ENCODE measurements at places on chromosomes 5 and 9.

DNA sequence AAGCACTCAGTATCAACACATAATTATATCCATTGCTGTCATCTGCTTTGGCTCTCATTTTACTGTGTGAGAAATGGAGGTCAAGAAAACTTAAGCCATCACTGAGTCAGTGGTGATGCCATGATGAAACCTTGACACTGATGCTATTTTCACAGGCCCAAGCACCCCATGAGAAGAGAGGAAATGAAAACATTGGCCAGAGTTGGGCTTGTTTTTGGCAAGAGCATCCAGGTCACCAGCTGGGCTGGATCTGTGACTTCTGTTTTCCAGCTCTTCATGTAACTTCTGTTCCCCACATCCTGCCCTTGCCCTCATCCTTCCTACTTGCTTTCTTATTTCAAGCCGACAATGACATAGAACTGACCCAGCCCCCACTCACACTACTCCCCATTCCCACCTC is 10.0 kb downstream of the LCP2 start:
- no peak for DNase-seq

- DNase-seq, result no peak
Observed at GRCh38 chr5:142115937-142116614, 7.5 kb downstream of the NDFIP1 start.

DNA sequence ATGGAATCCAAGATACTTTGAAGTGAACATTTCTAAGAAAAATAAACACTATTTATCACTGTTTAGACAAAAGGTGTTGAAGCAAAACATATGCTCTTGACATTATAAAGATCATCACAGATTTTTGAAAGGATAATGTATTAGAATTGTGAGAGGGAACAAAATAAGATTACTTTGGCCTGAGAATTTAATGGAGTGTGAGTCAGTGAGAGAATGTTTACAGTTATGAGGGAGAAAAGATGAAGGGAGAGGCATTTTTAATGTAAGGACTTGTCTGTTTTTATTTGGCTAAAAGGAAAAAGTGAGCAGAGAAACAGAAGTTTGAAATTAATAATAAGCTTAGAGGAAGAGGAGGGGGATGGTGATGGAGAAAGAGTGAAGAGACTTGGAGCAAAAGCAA is 1010.1 kb downstream of the EFNA5 start:
- DNase-seq, result no peak

DNA sequence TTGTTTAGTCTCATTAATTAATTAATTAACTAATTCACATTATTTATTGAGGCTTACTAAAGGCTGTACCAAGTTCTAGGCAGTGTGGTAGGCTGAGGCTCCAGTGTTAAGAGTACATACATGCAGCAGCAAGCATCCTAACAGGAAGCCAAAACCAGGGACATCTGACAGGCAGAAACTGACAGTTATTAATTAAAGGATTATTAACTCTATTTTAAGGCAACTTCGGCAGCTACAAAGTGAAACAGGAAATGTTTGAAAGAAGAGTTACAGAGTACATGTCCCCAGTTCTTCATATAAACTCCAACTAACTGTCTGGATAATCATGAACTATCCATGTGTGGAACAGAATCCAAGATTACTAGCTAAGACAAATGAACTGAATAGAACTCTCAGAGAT is 39.3 kb upstream of the GABRB2 start:
- no peak for DNase-seq

DNA sequence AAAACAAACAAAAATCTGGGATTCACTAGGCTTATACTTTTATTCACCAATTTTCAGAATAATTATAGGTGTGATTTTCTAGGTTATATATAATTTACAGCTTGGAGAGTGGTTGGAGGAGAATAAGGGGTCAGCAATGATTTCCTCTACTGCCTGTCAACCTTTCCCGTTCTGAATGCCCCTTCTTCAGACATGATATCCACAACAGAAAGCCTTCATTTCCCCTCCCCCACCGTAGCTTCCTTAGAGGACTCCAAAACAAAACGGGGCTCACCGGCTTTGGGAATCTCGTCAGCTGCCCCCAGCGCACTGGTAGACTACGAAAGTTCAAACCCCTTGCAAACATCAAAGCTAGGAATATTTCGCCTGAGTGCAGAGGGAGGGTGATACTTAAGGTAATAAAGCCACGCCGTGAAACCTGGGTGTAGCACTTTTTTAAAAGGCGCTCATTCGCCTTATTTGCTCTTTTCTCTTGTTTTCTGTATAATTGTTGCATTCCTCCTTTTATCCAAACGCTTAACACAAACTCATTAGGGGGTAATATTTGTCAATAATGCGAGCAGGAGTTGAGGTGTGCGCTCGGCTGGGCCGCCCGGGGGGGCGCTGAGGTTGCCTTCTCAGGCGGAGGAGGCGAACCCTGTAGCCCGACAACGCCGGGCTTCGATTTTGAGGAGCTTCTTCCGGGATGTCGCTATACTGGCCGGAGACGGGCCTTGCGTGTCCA is 2.4 kb downstream of the OTP start:
- DNase-seq, result no peak

DNA sequence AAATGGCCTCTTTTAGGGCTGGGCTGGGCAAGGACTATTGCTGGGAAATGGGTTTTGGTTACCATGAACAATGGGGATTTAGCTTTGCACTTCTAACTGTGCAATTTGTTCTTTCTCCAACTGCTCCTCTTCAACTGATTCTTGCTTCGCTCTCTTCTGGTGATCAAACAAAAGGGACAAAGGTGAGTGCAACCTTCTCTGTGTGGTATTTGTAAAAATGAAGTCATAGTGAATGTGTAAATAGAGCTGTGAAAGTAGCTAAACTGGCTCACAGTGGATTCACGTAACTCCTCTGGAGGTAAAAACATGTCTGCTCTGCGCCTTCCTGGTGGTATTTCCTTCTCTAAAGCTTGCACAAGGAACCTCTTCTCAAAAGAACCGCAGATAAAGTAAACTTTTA is 20.9 kb upstream of the SPINK14 start:
- no peak for DNase-seq

DNA sequence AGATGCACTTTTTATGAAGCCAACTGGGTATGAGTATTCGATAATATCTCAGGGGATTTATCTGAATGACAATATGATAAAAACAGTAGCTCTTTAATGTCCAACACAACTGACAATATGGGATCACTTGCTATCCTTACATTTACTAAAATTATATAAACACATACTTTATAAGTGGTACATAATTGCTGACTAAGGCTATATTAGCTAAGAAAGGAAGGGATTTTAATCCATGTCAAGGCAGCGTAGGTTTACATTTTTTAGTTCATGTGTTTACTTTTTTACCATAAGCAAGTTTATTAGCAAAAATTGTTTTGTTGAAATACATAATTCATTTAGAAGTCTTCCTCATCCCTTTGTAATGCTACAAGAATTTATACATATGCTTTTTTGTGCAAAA is 796.2 kb downstream of the TLE1 start:
- DNase-seq, result no peak

DNA sequence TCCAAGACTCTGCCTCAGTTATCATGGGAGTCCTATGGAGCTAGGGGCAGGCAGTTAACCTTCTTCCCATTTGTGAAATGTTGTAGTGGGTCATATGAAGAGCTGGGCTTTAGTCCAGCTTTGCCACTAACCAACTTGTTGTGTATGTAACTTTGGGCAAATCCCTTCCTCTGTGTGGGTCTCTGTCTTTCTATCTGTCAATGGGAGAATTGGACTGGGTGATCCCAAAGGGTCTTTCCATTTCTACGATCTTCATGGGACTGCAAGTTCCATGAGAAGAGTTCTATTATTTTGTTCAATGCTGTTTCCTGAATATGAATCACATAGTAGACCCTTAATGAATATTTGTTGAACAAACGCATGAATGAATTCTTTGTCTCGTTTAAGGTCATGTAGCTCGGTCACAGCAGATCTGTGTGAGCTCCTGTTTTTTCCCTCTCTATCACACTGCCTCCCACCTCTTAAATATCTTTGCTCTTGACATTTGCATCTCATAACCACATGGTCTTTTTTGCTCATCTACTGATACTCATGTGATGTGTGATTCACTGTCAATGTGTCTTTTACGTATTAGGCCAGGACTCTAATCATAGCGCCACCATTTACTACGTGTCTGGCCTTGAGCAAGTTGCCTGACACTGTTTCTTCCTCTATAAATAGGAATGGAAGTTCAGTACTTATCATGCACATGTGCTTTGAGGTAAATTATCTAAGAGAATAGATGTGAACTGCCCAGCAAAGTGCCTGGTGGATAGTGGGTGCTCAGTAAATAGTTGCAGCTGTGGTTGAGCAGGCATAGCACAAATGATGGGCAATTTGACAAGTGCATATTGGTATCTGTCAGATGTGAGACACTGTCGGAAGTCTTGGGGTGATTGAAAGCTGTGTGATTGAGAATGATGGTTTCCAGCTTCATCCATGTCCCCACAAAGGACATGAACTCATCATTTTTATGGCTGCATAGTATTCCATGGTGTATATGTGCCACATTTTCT is 37.4 kb downstream of the PTTG1 start:
- no peak for DNase-seq

DNA sequence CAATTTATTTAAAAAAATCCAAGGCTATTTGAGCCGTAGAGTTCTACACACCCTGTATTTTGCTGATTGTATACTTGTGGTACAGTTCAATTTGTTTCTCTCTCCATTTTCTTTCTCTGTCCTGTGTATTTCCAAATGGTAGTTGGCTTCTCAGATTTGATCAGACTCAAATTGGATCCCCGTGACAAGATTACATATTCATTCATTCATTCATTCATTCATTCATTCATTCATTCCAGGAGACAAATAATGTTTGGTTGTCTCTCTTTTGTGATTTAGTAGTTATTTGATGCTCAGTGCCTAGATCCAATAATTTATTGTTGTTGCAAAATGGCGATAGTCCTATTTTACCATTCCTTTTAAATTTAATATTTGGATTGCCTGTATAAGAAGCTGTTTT is 292.8 kb upstream of the RIOK2 start:
- no peak for DNase-seq

- no peak for DNase-seq
Observed at GRCh38 chr9:73143711-73144328, 7.8 kb upstream of the ANXA1 start.

- DNase-seq, result no peak
Observed at GRCh38 chr5:7209658-7210057, 186.3 kb upstream of the ADCY2 start.

DNA sequence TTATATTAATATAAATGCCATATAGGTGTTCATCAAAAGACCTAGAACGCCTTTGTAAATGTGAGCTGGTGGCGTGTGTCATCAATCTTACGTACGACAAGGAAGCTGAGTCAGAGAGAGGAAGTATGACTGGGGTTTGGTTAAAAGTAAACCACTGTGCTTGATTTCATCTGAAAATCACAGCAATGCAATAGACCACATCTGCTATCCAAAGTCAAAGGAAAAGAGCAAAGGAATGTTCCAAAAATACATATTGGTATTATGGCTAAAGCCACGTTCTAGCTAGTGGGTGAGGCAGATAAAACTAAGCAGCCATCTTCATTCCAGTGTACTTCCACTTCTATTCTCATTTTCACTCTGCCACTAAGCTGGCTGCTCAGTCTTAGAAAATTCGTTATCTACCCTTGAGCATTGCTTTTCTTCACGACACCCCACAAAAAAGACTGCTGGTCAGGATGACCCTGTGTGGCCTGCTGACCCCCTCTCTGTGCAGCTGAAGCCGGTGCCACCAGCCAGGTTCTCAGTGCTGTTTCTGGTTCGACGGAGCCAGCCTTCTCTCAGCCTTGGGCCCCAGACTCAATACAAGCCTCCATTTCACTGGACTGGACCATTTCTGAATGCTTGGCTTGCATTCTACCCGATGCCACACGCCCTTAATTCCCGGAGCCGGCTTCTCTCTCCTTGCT is 23.8 kb downstream of the SHC3 start:
- no peak for DNase-seq

GRCh38 chr5:83375049-83375745 is 96.3 kb upstream of the VCAN start:
- DNase-seq, result no peak

- no peak for DNase-seq
Observed at GRCh38 chr5:25850581-25850980, 1187.8 kb downstream of the CDH9 start.

DNA sequence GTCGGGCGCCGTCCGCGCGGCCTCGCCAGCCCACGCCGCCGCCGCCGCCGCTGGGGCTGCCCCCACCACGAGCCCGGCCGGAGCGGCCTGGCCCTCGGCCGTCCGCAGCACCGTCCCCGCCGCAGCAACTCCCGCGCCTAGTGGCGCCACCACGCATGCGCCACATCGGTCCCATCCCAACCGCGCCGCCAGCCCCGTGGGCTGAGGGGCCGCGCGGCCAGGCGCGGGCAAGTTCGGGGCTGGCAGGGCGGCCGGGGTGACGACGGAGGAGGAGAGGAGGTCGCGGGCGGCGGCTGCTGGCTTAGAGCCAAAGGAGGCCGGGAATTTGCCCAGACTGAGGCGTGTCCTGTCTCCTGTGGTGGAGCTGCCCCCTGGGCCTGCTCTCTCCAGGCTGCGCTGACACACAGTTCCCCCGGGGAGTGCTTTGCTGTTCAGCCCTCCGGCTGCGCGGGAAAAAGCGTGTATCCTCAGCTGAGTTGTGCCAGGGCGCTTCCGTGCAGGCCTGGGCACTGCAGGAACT is at the start of gene TUSC1:
Gene TUSC1 (minus strand): TSS at position 298 of the 520 bp plus-strand sequence. CDS start 132 bp downstream, at position 166.
- peak; percentile 4 for DNase-seq

DNA sequence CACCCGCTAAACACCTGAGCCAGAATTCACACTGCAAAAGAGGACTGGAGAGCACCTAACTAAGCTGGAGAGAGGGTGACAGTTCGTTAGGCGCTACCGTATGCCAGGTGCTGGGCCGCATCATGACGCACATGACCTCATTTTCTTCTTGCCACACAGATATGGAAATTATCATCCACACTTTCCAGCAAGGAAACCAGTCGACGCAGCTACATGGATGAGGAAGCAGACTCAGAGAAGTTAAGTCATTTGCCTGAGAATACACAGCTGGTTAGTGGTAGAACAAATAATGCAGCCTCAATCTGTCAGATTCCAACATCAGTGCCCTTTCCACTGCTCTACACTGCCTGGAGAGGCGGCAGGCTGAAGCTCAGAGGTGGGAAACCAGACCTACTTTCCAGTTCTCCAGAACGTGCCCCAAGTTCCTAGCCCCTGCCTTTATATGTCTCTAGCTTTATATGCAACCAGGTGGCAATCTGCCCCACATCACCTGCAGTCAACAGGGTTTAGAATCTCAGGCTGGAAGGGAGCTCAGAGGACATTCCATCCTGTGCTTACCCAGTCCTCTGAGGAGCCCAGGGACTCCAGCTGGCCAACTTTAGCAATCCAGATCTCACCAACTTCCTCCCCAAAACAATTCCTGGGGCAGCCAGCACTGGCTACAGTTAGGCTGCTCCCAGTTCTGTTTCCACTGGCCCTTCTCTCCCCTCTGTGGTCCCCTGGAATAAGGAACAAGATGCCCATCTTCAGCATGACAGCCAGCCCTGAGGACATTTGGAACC is 8.8 kb downstream of the TNIP1 start:
- no peak for DNase-seq

GRCh38 chr5:177595991-177596774 is 3.7 kb upstream of the B4GALT7 start:
- no peak for DNase-seq

GRCh38 chr5:67337751-67338150 is 141.2 kb upstream of the CD180 start:
- DNase-seq, result no peak

- no peak for DNase-seq
Observed at GRCh38 chr9:36221667-36222066, 30.9 kb downstream of the CLTA start.

GRCh38 chr9:134190232-134191121 is 26.1 kb upstream of the RNU6ATAC start:
- no peak for DNase-seq

Data from CD4-positive, alpha-beta T cell (primary cell).